Breast epithelium (tissue), 4 donors: ENCODE measurements at places on chromosomes 11 and 22. TPM values are rescaled to one million over a fixed set of nuclear protein-coding genes. Genes with fewer than 3 reads are reported as not detected.

NPAS4 gene
- total RNA-seq = not detected

DNA sequence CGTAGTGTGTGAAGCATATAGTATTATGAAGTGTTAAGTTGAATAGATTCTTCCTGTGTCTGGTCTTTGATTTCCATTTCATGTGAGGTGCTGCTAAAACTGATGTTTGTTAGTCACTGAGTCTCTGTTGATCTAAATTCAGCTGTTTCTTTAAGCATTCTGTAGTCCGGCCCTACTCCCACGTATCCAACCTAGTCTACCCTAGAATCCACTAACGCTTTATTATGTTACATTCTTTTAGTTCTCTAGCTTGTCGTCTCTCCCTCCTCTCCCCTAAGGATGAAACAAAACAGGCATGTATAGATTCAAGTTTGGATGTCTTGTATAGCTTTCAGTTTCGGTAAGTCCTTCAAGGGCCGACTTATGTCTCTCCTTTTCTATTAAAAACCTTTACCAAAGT, 4.1 kb downstream of the WEE1 start:
- DNase-seq = no peak

DNA sequence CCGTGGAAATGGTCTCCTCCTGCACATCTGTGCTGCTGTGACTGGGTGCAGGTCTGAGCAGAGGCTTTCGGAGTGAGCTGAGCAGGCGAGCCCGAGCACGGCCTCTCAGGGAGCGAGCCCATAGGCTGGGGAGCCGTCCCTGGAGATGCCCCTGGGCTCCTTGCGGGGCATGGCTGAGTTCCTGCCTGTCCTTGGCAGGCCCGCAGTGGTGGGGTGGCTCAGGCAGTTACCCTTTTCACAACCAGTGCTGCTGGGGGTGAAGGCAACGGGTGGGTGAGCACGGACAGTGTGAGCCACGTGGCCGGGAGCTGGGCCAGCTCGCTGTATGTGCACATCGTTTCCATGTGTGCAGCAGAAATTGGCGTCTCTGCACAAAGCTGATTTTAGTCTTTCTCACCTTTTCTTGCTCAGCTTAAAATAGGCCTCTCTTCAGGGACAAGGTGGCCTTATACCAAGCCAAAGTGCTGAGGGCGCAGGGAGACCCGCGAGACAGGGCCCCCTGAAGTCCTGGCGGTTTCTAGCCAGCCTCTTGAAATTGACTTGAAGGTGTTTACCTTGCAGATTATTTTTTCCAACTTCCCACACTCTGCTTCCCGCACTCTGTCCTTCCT, at the start of gene TP53AIP1:
TSS of gene TP53AIP1 (minus strand) at position 55 of the 611 bp plus-strand sequence. CDS start 5,053 bp downstream, outside the sequence.
- DNase-seq = no peak

PDGFD gene
- total RNA-seq = 53.1 TPM

SRSF8 gene
- total RNA-seq = 36.1 TPM

DNA sequence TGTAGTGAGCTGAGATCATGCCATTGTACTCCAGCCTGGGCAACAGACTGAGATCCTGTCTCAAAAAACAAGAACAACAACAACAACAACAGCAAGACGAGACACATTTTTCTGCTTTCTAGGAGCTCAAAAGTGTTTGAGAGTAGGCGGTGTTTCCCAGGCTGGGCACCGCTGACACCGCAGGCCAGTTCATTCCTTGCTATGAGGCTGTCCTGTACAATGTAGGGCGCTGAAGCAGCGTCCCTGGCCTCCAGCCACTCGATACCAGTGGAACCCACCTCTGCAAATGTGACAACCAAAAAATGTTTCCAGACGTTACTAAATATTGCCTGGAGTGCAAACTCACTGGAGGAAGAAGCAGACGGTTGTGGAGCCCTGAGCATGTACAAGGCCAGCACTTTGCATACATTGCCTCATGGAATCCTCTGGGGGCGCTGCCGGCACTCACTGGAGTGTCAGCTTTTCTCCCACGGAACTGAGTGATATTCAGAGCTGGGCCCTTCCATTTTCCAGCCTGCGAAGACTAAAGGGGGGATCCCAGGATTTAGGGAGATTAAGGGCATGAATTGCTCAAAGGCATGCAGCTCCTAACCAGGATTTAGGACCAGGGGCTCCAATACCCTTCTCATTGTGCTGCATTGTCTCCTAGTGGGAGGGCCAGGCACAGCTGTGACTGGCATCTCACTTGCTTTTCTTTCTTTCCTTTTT, 5.8 kb upstream of the MIEF1 start:
- peak; percentile 50 for DNase-seq

- DNase-seq = no peak
Observed at GRCh38 chr22:47128216-47128615, 365.8 kb downstream of the TBC1D22A start.

- no peak for DNase-seq
Observed at GRCh38 chr11:2989006-2989405, 3.1 kb downstream of the NAP1L4 start.

DNA sequence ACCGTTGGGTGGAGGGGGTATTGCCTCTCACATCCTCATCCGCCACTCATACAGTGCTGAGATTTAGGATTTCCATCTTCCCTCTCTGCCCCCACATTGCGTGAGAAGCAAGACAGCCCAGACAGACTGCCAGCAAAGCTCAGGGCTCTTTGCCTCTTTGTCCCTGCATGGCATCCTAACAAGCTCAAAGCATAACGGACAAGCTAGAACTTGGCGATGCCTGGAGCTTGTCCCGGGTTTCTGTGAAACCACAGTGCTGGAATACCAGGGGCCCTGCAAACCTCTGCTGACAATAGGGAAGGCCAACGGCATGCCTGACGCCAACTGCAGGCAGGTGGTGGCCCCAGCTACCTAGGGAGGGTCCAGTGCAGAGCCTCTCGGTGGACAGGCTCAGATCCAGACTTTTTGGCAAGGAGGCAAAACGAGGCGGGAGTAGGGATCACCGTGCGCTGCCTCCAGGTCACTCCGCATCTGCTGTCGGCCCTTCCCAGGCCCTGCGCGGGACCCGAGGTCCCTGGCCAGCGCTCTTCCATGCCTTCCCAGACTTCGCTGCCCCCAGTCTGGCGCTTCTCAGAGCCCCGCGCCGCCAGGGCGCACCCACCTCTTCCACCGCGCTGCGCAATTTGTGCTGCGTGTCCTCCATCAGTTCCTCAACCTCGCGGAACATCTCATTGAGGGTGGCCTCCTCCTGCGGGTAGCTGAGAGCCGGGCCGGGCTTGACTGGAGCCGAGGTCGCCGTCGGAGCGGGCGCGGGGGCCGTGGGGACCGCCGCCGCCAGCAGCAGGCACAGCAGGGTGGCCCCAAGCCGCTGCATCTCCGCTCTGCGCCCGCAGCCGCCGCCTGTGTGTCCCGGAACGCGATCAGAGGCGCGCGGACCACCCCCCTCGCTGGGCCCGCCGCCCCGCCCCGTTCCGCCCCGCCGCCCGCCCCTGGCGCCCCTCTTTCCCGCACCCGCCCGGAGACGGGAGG, at the start of gene DKK3:
TSS of gene DKK3 (minus strand) at position 858 of the 969 bp plus-strand sequence. CDS start at position 814, 44 bp downstream.
- peak; percentile 86 for DNase-seq

DNA sequence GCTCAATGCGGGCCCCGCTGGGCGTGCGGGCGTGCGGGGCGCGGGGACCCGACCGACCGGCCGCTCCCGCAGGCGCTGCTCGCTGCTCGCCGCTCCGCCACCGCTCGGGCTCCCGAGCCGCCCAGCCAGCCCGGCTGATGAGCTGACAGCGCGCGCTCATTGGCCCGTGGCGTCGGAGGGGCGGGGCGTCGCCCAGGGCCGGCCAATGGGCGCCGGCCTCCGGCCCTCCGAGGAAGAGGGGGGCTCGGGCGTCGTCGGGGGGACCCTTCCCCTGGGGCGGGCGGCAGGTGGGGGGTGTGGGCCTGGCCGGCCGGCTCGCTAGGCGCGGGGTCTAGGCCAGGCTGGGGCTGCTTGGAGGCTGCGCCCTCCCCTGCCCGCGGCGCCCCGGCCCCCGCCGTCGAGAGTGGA, at the start of gene SCUBE1:
TSS of gene SCUBE1 (minus strand) at position 111 of the 408 bp plus-strand sequence. CDS start 111 bp downstream, outside the sequence.
- peak; percentile 40 for DNase-seq

DNA sequence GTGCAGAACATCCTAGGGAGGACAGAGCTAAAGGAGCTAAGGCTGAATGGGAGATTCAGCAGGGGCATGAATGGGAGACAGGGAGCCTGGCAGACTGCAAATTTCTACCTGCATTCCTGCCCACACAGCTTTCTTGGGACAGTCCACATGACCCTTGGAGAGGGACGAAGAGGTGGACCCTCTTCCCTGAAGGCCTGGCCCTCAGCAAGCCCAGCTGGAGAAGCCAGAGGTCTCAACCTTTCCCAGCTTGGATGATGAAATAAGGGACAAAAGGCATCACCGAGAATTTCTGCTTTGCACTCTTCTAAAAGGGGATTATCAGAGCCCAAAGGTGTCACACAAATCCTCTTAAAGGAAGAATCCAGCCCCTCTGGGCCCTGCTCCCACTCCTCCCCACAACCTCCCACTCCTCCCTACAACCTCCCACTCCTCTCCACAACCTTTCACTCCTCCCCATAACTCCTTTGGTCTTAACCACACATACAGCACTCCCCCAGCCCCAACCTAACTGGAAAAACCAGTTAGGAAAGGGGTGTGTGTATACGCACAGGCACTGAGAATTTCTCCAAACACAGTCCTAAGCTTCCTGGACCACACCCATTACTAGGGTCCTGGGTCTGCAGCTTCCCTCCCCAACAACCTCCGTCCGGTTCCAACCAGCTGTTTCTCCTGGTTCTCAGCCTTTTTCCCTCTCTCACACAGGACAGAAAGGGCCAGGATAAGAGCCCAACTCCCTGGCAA, 38.4 kb downstream of the RPL27A start:
- no peak for DNase-seq

ROBO3 gene
- 9.1 TPM for total RNA-seq

GRCh38 chr11:12677131-12677530, 2.9 kb downstream of the TEAD1 start:
- no peak for DNase-seq

MS4A15 gene
- total RNA-seq = not detected

- DNase-seq = peak; percentile 87
Observed at GRCh38 chr11:67373648-67374570, 511 bp upstream of the CLCF1 start.

SPI1 gene
- total RNA-seq = 34.9 TPM

DNA sequence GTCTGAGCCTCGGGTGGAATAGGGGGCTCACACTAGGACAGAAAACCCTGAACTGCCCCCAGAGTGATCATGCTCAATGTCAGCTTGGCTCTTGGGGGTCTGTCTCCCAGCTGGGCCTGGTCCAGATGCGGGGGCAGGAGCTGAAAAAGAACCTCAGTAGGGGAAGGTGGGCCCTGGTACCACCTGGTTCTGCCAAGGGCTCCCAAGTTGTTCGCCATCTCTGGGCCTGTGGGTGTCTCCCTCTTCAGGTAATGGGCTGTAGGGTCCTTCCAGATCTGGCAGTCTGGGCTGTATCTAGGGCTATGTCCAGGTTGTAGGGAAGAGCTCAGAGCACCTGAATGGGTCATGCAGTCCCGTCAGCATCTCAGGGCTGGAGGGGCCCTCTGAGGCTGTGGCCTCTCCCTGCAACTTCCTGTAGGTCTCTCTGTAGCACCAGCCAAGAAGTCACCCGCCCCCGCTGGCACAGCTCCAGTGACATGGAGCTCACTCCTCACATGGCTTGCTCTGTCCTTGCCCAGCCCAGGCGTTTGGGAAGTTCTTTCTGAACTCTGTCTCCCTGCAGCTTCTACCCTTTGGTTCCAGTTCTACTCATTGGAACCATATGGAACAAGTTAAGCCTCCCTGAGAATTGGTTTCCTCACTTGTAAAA, 33.0 kb upstream of the SOX10 start:
- peak; percentile 91 for DNase-seq

DNA sequence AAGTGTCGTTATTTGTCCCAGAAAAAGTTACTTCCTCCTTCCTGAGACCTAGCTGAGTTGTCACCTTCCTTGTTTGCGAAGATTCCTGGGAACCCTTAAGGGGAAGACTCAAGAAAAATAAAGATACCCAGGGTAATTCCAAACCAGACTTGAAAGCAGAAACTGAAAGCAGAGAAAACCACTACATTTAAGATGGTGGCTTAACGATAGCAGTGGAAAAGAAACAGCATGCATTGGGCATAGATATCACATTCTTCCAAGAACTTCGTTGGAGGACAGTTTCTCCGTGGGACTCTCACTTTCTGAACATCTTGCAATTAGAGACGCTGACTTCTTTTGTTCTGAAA, 89.1 kb downstream of the FAM76B start:
- no peak for DNase-seq

DNA sequence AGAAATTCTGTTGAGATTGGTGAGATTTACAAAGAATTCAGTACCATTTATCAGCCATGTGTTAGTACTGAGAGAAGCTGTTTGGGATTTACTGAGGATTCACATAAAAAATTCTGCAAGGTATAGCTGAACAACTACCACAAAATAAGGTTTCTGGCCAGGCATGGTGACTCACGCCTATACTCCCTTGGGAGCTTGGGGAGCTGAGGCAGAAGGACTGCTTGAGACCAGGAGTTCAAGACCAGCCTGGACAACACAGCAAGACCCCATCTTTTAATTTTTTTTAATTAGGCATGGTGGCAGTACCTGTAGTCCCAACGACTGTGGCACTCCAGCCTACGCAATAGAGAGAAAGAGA, 86.7 kb downstream of the SIK3 start:
- no peak for DNase-seq

L3MBTL2 gene
- 13.1 TPM for total RNA-seq

DNA sequence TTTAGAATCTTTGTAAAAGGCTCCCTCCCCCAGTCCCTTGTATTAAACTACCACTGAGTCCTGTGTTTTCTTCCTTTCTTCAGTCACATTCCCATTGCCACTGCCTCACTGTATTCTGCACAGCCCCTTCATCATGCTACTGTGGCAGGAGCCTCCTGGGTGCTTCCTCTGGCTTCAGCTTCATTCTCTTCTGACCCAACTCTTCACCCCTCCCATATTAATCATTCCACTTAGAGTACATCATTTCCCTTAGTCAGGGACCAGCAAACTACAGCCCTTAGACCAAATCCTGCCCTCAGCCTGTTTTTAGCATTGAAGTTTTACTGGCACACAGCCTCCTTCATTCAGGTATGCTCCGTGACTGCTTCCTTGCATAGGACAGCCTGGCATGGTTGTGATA, 127.7 kb upstream of the MTNR1B start:
- no peak for DNase-seq

GRCh38 chr22:32905400-32905799, 103.9 kb downstream of the TIMP3 start:
- DNase-seq = no peak

DNA sequence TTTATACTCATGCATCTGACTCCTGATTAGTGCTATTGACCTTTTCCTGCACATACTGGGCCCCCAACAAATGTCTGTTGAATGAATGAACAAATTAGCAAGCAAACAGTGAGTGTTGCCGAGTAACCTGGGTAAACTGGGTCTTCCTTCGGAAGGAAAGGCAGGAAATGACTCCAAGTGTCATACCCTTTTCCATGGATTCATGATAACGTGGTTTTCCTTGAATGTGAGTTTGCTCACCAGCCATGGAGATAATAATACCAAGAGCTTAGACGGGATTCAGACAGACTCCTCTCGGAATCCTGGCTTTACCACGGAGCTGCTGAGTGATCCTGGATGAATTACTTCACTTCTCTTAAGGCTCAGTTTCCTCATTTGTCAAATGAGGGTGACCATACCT, 16.7 kb downstream of the TECTA start:
- DNase-seq = no peak

DNA sequence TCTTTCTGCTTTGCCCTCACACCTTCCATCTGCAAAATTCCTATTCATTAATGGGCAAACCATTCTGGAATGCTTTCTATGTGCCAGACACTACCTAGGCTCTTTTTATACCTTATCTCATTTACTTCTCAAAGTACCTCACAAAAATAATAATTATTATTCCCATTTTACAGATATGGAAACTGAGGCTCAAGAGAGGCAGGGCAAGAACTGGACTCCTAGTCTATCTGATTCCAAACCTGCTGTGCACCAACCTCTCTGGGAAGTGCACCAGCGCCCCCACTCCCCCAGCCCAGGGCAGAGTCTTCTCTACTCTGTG, 826 bp upstream of the DGAT2 start:
- DNase-seq = no peak

GRCh38 chr11:111541254-111542061, 938 bp downstream of the LAYN start:
- peak; percentile 57 for DNase-seq
